ENCODE measurements at places on chromosomes 3 and 15. TPM values are rescaled to one million over a fixed set of nuclear protein-coding genes. Genes with fewer than 3 reads are reported as not detected.

Gene BCL2A1
- total RNA-seq = 183 TPM

Gene MUC4
- total RNA-seq = 0.51 TPM

Gene FAM81A
- total RNA-seq = 19.9 TPM

Gene TM6SF1
- 1.1 TPM for total RNA-seq

Gene LRRN1
- not detected for total RNA-seq

Gene HRG
- 0.13 TPM for total RNA-seq

Gene OR5H6
- not detected for total RNA-seq

Gene ZNF774
- total RNA-seq = 1.7 TPM

Measured in GM12878 (cell line).